ENCODE measurements at places on chromosomes 7 and 10.

DNA sequence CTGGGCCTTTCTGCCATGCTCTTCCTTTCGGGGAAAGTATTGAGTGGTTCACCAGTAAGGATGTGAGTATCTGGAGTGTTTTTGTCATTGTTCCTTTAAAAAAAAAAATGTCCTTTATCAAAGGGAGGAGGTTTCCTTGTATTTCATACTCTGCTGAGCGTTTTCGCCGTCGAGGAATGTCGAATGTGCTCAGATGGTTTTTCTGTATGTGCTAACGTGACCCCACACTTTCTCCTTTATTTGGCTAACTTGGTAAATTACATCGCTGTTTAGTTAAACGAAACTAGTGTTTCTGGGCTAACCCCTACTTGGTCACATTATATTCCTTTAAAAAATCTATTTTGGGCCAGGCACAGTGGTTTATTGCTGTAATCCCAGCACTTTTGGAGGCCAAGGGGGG lies 45.9 kb downstream of the INPP5A start:
- no peak for DNase-seq

DNA sequence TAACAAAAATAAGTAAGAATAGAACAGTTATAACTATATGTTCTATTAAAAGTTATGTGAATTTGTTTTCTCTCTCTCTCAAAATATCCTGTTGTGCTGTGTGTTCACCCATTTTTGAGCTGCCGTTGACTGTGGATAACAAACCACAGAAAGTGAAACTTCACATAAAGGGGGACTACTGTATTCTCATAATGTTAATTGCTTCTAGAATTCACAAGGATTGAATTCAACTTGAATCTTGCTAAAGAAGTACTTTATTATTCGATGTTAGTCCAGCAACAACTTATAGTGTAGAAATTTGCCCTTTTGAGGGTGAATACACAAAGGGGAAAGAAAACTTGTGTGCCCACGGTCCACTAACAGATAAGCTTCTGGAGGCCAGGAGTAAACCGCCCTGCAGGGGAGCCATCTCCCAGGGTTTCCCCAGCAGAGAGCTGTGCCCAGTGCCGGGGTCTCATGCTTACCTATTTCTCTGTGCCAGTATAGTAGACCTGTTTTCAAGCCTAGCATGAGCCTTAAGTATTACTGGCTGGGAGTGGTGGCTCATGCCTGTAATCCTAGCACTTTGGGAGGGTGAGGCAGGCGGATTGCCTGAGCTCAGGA lies 87.1 kb downstream of the KAT6B start:
- no peak for DNase-seq

DNA sequence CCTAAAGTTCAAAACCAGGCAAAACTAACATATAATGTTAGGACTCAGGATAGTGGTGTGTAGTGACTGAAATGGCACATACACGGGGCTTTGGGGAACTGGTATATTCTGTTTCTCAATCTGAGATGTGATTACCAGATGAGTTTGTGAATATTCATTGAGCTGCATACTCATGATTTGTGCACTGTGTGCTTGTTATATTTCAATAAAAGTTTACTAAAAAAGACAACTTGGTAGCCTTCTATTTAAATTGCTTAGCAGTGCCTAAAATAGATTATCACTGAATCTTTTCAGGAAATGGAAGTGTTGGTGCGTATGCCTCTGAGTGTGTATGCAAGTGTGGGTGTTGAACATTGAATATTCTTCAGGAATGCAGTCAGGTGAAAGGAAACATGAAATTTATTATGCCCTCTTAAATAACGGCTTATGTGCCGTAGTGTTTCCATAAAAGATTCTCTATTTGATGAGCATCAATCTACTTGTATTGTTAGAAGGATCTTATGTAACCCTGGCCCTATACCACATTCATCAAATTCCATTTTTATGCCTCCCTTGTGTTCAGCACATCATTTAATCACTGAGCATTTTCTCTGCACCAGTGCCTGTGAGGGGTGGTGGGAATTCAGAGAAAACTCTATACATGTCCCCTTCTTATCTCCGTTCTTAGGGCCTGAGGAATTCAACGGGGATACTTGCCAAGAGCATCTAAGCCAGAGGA lies 82.6 kb upstream of the AUTS2 start:
- DNase-seq, result no peak

GRCh38 chr7:2143981-2144595 lies 88.7 kb downstream of the MAD1L1 start:
- DNase-seq, result no peak

- no peak for DNase-seq
Measured at GRCh38 chr7:133237545-133237944, 15.3 kb upstream of the EXOC4 start.

- no peak for DNase-seq
Measured at GRCh38 chr7:132352800-132353199, 223.5 kb downstream of the PLXNA4 start.

DNA sequence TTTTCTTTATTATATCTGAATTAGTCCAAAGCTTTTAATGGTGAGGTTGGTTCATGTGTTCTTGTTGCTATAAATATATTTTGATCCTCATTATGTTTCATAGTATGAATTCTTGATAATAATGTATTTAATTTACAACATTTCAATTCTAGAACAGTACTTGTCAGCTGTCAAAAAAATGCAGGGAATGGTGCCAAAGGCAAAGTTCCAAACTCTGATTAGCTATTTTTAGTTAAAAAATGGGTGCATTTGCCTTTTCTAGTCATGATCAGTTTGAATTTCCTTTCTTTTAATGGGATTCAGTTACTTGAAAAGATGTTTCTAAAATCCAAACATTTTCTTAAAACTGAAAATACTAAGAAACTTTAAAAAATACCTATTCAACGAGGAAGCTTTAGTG lies 49.6 kb downstream of the ANKIB1 start:
- no peak for DNase-seq

GRCh38 chr10:30493609-30494530 lies 59.9 kb downstream of the MAP3K8 start:
- no peak for DNase-seq

- no peak for DNase-seq
Measured at GRCh38 chr7:108294595-108294994, 161.6 kb downstream of the NRCAM start.

DNA sequence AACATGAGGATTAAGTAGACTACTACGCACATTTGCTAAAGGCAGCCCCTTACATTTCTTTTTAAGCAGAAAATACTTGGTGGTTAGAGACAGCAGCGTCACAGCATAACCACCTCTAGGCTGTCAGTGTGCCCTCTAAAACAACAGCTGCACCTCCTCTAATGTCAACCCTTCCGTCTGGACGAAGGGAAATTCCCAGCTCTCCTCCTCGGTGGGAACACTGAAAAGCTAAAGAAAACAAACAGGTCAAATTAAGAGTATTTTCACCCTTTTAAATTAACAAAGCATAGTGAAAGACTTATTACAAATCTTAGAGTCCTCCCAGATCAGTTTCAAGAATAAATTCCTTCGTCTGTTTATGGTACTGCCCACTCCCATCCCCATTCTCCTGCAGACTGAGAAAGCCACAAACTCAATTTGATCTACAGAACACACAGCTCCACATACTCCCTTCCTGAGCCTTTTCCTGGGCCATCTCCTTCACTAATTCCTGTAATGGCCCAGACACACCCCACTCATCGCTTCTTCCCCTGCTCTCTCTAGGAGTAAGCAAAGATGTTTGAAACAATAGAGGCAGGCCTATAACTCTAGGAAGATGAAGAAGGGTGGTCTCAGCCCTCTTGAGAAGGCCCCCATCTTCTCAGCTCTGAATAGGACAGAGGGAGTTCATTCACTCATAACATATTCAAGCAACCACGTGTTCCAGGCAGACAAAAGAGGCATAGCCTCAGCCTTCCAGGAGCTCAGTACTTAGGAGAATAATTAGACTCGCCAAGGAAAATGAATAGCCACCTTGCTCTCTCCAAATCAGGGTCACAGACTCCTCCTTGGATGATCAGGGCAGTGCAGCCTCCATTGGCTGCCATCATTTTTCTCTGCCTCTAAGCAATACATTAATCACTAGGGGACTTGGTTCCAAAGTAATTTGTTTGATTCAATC lies 47.5 kb upstream of the HNRNPH3 start:
- no peak for DNase-seq

DNA sequence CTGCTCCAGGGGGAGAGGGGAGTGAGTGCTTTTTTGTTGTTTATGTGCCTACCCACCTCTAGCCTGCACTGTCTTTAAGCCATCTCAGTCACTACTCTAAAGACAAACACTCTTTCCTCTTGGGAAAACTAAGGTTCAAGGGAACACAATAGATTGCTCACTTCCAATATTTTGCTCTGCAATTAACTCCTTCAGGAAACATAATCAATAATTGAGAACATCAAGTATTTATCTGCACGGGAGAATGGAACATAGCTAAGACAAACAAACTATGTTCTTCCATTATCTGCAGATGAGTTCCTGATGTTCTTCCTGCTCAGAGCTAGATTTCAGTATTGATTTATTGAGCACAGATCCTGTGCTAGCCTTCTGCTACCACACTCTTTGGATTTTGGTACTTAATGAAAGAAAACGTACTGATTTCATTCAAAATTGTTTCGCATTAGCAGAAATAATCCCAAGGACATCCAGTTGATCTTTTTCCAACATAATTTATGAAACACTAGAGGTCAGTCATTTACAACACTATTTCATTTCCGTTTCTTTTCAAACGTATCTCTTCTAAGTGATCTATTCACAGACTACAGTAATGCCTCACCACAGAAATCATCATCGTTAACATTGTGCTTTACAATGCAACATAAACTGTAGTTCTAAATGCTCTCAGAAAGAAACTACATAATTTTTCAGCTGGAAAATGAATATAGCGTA lies 8.3 kb downstream of the NEBL start:
- no peak for DNase-seq

- no peak for DNase-seq
Measured at GRCh38 chr7:33061282-33061937, 1.2 kb downstream of the NT5C3A start.

- no peak for DNase-seq
Measured at GRCh38 chr10:75180592-75180991, 30.0 kb upstream of the VDAC2 start.

DNA sequence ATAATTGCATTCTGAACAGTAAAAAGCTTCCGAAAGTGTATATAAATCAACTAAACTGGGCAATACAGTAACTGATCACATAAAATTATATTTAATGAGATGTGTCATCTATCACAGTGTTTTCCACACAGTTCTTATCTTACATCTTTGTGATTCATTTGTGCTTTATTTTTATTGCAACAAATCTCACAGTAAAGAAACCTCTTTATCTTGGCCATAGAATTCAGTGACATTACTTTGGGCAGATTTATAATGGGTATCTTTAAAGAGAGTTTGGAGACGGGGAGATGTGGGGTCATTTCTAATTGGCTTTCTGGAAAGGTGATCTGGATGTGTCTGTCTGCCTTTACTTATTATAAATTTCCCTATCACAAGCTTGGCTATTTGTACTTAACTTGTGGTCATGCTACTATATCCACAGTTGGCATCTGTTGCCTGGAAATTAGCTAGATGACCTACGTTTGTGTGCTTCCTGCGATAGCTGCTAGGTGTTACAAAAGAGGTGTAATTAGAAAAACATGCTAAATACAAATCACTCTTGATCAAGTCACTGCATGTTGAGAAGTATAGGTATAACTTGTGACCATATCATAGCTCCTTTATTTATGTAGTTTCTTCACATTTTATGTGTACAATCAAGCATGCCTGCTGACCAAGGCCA lies 123.8 kb downstream of the ARID5B start:
- no peak for DNase-seq

GRCh38 chr7:22821702-22822485 lies 755 bp downstream of the TOMM7 start:
- DNase-seq, result peak; percentile 31

DNA sequence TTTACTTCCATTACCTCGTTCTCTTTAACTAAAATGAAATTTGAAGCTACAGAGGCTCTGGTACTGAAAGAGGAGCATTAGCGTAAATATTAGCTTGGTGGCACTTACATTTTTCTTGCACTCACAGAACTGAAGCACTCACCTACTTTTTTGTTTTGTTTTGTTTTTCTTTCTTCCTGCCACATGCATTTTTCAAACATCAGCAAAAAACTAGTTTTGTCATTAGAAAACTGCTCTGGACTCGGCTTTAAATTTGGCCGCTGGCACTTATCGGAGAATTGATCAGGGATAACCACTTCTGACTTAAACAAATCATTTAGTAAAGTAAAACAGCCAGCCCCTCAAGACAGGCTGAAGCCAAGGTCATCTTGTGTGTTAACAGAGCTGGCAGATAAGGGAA lies 216.3 kb downstream of the SFMBT2 start:
- DNase-seq, result no peak

DNA sequence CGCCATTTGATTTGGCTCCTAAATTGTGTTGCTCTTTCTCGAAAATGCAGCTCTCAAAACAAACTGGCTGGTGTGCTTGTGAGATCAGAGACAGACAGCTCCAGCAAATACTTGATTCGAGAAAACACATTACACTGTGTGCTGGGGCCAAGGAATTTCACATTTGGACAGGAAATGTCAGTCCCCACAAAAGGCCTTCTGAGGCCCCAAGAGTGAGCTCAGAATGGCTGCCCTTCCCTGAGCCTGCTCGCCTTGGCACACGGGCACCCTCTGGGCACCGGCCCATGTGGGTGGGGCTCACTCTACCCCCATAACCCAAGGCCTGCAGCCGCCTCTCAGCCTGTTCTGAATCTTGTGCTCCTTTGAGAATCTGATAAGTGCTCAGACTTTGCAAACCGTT lies 13.9 kb upstream of the HSPA12A start:
- DNase-seq, result no peak

DNA sequence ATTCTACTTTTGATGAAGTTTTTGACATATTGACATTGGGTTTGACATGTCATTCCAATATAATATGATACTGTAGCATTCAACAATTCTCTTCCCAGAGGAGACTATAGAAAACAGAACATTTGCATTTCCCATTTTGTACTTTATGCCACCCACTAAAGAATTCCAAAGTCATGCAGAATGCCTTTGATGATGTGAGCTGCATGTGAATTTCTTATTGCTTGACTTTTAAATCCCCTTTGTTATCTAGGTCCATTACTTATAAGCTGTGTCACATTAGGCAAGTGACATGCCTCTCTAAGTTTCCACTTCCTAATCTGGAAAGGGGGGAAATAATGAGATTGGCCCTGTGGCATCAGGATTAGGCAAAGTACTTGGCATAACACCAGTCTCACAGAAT lies 436.7 kb downstream of the AUTS2 start:
- DNase-seq, result no peak

GRCh38 chr7:33882950-33883670 lies 22.2 kb upstream of the BMPER start:
- DNase-seq, result no peak

All from stimulated activated CD8-positive, alpha-beta memory T cell treated with anti-CD3 and anti-CD28 coated beads, Interleukin-4, amount 100 ng/mL, for 48 hours (primary cell).